ENCODE measurements at places on chromosomes 16 and 17. TPM values are rescaled to one million over a fixed set of nuclear protein-coding genes. Genes with fewer than 3 reads are reported as not detected.

NLRC3 gene
- total RNA-seq = under 0.01 TPM

MYCBPAP gene
- 2.0 TPM for total RNA-seq

CBX2 gene
- total RNA-seq = 2.3 TPM

KRTAP4-3 gene
- total RNA-seq = not detected

SLC52A1 gene
- 0.37 TPM for total RNA-seq

LGALS9 gene
- total RNA-seq = 1.00 TPM

HASPIN gene
- total RNA-seq = 2.5 TPM

CAPNS2 gene
- 0.87 TPM for total RNA-seq

AHSP gene
- not detected for total RNA-seq

C1QTNF8 gene
- not detected for total RNA-seq

C16orf90 gene
- total RNA-seq = not detected

MT1G gene
- not detected for total RNA-seq

CLEC18B gene
- 0.33 TPM for total RNA-seq

CACNG1 gene
- total RNA-seq = not detected

TBC1D3G gene
- not detected for total RNA-seq

NPIPA7 gene
- 1.2 TPM for total RNA-seq

SNTB2 gene
- 92.4 TPM for total RNA-seq

CHMP6 gene
- 13.0 TPM for total RNA-seq

CD300H gene
- total RNA-seq = not detected

TP53TG3 gene
- total RNA-seq = not detected

TMEM238L gene
- total RNA-seq = not detected

NHERF2 gene
- total RNA-seq = 17.7 TPM

ZDHHC1 gene
- 6.2 TPM for total RNA-seq

CSH1 gene
- total RNA-seq = not detected

PRSS33 gene
- total RNA-seq = not detected

UBFD1 gene
- total RNA-seq = 107 TPM

DPEP2 gene
- total RNA-seq = not detected

KRT32 gene
- total RNA-seq = not detected

NPIPA5 gene
- total RNA-seq = 2.2 TPM

CARD14 gene
- under 0.01 TPM for total RNA-seq

TSPOAP1 gene
- total RNA-seq = 4.0 TPM

CMTM3 gene
- total RNA-seq = 8.5 TPM

SLC5A10 gene
- not detected for total RNA-seq

ACSM5 gene
- 0.66 TPM for total RNA-seq

TELO2 gene
- 22.9 TPM for total RNA-seq

ZFP90 gene
- 32.2 TPM for total RNA-seq

KRT10 gene
- total RNA-seq = 4.0 TPM

CLEC18A gene
- total RNA-seq = 0.22 TPM

ZFP3 gene
- total RNA-seq = 1.7 TPM

TERB1 gene
- 0.11 TPM for total RNA-seq

CRYBA1 gene
- not detected for total RNA-seq

CCL11 gene
- total RNA-seq = 0.12 TPM

SMYD4 gene
- total RNA-seq = 9.5 TPM

PROCA1 gene
- 1.7 TPM for total RNA-seq

ZPBP2 gene
- not detected for total RNA-seq

TRIM72 gene
- total RNA-seq = under 0.01 TPM
